ENCODE measurements at places on chromosomes 12 and 14.

DNA sequence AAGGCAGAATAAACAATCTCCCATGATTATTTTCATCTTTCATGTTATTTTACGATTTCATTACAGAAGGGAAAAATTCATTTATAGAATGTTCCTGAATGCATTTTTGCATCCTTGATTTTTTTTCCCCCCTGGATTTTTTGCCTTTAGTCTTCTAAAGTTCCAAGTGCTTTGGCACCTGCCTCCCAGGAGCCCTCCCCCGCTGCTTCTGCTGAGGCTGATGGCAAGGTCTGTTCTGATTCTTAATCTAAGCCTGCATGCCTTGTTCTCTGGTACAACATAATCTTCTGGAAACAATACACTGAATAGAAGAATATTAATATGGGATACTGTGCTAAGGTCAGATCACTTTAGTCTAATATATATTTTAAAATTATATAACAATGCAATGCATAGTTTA, 18.0 kb downstream of the YARS2 start:
- no peak for DNase-seq

DNA sequence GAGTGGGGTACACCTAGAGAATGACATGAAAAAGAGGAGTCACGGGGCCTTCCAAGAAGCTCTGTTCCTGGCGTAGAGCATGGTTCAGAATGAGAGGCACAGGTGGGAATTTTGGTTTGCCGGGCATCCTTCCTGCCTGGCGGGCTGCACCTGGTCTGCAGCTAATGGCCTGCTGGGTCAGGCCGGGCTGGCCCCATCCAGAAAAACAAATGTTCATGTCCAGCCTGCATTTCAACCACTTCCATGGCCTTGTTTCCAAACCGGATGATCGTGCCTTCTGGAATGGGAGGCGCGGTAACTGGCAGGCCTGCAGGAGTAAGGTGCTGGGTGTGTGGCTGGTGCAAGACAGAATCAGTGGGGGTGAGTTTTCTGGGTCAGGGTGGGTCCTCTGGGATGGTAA, 14.4 kb downstream of the TEAD4 start:
- DNase-seq, result no peak

DNA sequence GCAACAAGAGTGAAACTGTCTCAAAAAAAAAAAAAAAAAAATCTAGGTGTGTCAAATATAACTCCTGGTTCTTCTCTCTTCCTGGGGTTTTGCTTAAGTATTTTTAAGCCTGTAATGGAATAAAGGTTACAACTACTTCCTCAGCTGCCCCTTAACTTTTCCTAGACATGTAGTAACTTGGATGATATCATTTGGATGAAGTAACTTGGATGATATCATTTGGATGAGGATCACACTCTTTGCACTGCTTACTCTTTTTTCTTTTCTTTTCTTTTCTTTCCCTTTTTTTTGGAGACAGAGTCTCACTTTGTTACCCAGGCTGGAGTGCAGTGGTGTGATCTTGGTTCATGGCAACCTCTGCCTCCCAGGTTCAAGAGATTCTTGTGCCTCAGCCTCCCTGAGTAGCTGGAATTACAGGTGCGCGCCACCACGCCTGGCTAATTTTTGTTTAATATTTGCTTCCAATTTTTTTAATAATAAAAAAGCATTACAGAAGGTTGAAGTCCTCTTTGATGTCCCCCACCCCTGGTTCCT, 775 bp upstream of the FAM186A start:
- DNase-seq, result no peak

DNA sequence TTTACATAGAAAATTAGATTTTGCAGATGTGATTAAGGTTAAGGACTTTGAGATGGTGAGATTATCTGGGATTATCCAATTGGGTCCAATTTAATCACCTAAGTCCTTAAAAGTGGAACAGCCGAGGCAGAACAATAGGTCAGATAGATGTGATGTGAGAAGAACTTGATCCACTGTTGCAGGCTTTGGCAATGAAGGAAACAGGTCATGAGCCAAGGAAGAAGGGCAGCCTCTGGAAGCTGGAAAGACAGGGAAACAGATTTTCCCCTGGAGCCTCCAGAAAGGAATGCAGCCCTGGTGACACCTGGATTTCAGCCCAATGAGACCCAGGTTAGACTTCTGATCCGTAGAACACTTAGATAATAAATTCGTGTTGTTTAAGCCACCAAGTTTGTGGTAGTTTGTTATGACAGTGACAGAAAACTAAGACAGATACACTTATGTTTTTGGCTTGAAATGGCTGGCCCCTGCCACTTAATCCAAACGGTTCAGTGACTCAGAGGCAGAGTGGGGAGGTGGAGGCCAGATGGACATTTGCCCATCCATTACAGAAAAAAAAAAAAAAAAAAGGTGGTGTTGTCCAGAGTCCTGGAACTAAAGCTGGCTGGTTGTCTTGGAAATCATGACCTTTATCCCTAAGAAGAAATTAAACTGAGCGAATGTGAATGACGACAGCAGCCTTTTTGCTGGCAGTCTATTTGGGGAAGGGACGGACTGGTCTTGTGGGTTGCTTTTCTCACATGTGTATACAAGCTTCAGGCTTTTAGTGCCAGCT, 181.9 kb upstream of the NRXN3 start:
- DNase-seq, result no peak

- DNase-seq, result no peak
Observed at GRCh38 chr12:14883686-14884085, 2.0 kb downstream of the MGP start.

DNA sequence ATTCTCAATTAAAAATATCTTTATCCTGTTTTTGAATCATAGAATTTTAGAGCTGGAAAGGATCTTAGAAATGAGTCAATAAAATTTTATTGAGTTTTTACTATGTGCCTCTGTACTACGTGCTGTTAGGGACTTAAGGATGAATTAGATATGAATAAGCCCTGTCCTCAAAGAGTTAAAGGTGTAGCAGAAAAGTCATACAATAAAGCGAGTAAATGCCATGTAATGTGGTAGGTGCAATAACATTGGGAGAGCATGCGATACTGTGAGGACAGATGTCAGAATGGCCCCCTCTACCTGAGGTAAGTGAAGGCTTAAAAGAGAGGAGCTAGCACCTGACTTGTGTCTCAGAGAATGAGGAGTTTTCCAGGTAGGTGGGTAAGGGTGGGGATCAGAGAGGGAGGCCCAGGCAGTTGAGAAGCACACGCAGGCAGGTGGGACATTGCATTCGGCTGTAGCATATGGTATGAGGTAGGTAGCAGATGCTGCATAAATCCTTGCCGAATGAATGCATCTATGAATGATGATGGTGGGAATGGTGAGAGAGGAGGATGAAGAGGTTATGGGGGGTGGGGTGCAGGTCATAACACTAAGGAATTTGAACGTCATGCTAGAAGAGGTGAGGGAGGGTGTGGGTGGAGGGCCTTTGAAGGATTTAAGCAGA, 35.4 kb upstream of the ATP23 start:
- no peak for DNase-seq

DNA sequence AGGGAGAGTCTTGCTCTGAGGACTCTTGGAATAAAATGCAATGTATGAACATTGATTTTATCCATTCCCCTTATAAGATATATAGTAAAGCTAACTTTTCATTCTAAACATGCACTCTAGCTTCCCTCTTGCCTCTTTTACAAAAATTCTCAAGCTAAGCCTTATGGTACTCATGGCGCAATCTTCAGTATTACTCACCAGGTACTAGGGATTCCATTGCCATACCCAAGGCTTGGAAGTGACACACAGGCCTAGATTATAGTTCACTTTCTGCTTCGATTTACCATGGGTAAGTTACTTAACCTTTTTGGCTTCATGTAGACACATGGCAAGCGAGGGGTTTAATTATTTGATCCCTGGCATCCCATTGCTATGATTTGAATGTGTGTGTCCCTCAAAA, 331.5 kb downstream of the LRIG3 start:
- no peak for DNase-seq

DNA sequence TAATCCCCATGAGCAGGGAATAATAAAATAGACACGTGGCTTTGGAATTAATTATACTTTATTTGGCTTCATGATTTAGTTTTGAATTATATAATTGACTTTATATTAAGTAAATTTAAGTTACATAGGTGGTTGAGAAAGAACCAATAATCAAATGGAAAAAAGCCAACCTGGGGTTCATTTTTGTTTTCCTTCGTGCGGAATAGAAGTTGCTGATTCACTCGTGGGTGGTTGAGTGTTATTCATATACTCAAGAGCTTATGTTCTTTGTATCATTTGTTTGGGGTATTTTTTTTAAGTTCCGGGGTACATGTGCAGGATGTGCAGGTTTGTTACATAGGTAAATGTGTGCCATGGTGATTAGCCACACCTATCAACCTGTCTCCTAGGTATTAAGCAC, 58.0 kb downstream of the ZNF664 start:
- DNase-seq, result no peak

- DNase-seq, result no peak
Observed at GRCh38 chr14:24234095-24235005, 1.6 kb downstream of the GMPR2 start.

DNA sequence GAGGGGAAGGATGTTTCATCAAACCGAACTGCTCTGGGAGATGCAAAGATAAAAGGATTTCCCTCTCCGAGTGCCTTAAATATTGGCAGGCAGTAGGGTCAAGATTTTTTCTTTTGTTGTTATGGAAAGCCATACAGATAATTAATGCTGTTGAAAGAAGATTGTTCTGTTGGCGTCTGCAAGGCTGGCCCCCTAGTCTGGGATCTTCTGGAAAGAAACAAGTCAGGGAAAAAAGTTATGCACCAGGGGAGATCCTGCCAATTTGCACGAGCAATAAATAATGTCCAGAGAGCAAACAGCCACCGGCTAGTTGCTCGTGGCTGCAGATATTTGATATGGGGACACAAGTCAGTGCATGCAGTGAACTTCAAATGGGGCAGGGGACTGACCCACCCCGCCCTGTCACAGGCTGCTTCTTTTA, 202.1 kb upstream of the MYL2 start:
- no peak for DNase-seq

- DNase-seq, result no peak
Observed at GRCh38 chr12:131088701-131089530, 135.2 kb downstream of the ADGRD1 start.

GRCh38 chr12:12008232-12008850, 62.4 kb upstream of the BCL2L14 start:
- no peak for DNase-seq

GRCh38 chr12:29316752-29317151, 64.2 kb downstream of the ERGIC2 start:
- DNase-seq, result no peak

- DNase-seq, result no peak
Observed at GRCh38 chr14:69537900-69538299, 36.8 kb downstream of the CCDC177 start.

GRCh38 chr14:87264796-87265195, 728.2 kb downstream of the GALC start:
- no peak for DNase-seq

GRCh38 chr12:66984077-66984476, 285.1 kb upstream of the CAND1 start:
- no peak for DNase-seq

GRCh38 chr14:101465795-101466448, 95.4 kb upstream of the DIO3 start:
- no peak for DNase-seq

DNA sequence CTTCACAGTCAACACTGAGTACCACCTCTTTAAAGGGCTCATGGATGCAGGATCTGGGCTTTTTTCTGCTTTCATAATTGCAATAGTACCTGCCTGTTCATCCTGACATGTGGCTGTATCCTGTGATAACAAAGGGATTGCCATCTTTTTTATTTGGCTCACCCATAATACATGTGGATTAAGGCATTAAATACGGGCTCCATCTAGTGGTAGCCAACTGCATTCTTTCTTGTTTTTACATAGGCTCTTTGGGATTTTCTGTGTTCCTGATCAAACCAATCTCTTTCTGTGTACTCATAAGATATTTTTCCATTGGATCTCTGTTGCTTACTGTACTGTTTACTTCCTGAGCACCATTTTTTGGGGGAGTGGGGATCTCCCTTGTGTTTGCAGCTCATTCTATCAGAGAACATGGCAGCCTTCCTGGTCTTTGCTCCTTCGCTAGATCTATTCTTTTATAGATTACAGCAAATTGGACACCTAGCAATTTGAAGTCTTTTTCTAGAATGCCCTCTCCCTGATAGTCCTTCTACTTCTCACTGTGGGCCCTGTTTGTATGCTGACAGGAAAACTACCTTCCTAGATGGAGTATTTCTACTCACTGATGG, 723.4 kb upstream of the MDGA2 start:
- DNase-seq, result no peak

- DNase-seq, result no peak
Observed at GRCh38 chr14:105531894-105532623, 5.7 kb downstream of the TMEM121 start.

DNA sequence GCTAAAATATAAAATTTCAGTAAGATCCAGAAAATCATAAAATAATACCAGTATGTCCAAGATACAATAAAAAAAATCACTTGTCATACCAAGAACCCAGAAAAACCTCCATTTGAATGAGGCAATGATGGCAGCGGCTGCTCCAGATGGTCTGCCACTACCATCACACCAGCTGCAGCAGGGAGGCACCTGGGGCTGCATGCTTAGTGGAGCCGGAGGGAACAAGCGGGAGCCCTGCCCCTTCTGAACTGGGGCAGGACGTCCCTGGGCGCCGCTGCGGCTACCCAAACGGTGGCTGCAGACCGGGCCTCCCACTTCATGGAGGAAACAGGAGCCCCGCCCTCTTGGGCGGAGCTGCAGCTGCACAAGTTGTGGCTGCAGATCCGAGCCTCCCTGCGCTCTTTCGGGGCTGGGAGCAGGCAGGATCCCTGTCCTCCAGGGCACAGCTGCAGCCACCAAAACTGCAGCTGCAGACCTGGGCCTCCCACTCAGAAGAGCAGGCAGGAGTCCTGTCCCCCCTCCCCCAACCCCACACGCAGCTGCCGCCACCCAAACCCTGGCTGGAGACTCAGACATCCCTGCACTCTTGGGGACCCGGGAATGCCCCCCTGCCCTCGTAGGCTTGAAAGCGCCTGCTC, 36.1 kb upstream of the OR5AU1 start:
- DNase-seq, result peak; percentile 57

GRCh38 chr14:89504602-89505313, 87.7 kb upstream of the FOXN3 start:
- DNase-seq, result peak; percentile 25

DNA sequence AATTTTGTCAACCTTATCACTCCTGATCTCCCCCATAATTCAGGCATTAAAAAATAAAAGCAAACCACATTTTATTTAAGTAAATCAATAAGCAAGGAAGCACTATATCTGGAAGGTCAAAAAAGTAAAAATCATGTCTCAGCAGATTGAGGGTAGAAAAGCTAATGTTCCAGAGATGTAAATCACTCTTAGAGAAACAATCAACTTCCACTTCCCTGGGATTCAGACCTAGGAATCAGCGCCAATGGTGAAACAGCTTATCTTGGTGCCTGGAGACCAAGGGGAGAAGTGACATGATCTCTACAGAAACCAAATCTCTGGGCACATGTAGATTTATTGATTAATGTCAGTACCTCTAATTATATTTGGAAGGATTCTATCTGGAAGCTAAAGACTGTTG, 10.9 kb upstream of the SNX6 start:
- DNase-seq, result no peak
